ENCODE measurements at places on chromosomes 1 and 21. TPM values are rescaled to one million over a fixed set of nuclear protein-coding genes. Genes with fewer than 3 reads are reported as not detected.

GRCh38 chr1:47751996-47752451 lies 245.2 kb downstream of the TRABD2B start:
- no peak overlapping the region for H3K4me3 ChIP-seq
- H3K27ac ChIP-seq: no peak overlapping the region
- H3K27me3 ChIP-seq: no peaks in the 10 kb centered on the region
- no peaks in the 10 kb centered on the region for H3K4me1 ChIP-seq
- H3K36me3 ChIP-seq: no peaks in the 10 kb centered on the region

Gene RHD
- 0.28 TPM for total RNA-seq

DNA sequence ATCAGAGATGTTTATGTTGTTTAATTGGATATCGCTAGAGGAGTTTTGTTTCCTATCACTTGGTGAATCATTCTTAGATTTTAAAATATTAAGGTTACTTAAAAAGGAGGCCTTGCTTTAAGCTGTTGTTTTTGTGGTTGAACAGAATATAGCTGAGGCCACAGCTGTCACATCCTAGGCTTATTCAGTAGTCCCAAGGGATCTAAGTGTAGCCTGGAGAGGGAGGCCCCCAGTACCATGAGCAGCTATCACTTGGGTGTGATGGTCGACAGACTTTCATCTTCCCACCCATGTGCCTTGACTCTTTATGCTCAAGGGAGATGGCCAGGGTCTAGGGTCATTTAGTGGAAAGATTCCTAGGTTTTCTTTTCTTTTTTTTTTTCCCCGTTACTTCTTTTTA lies 278.7 kb downstream of the HHAT start:
- no peak overlapping the region for H3K27ac ChIP-seq
- H3K27me3 ChIP-seq: no peaks in the 10 kb centered on the region
- no peaks in the 10 kb centered on the region for H3K36me3 ChIP-seq
- no peak overlapping the region for H3K4me3 ChIP-seq

DNA sequence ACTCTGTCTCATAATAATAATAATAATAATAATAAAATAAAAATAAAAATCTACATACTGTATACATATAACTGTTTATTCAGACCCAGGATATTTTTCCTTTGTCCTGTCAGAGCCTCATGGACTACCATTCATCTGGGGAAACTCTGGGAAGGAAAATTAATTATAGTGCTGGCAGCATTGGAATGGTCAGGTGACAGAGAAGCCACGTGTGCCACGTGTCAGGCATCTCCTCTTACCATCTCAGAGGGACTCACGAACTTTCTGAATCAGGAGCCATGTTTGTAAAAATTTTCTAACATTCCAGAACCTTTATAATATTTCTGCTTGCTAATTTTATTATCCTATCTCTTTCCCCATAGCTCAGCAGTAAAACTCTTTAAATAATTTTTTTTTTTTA lies 97.8 kb upstream of the HNRNPU start:
- DNase-seq: no peak
- no peak overlapping the region for H3K4me3 ChIP-seq
- no peak overlapping the region for H3K27ac ChIP-seq
- no peaks in the 10 kb centered on the region for H3K36me3 ChIP-seq
- H3K4me1 ChIP-seq: peaks cover 13% of the 10 kb centered on the region

DNA sequence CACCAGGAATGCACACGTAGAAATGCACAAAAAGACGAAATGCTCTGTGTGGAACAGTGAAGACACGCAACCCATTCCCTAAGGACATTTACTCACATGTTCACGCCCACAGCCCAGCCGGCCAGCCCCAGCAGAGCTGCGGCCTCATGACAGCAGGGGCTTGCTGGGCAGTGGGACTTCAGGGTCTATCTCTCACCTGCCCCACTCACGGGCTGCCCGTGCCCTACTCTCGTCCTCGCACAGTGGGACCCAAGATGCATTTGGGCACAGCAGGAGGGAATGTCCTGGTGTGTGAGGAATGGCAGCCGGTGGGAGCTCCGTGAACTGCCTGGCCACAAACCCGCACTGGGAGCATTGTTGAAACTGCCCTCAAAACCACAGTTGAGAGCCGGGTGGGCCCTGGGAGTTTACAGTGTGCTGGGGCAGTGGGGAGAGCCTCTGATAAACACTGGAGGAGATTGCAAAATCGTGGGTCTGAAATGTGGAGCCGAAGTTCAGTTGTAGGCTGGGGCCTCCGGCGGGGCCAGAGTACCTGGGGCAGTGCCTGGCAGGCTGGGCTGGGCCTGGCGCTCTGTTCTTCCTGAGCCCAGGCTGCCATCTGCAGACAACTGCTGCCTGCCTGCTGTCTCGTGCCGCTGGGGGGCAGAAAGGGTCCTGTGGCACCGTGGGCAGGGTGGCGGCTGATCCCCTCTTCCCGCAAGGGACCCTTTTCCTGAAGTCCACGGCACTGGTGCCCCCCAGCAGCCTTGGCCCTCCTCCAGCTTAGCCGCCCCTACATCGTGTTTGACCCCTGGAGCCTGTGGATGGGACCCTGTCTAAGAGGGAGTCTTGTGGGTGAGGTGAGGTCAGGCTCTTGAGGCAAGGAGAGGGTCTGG lies 20.7 kb upstream of the POFUT2 start:
- no peaks in the 10 kb centered on the region for H3K27me3 ChIP-seq
- peak; percentile 88 for DNase-seq
- H3K36me3 ChIP-seq: no peaks in the 10 kb centered on the region
- no peak overlapping the region for H3K4me3 ChIP-seq

DNA sequence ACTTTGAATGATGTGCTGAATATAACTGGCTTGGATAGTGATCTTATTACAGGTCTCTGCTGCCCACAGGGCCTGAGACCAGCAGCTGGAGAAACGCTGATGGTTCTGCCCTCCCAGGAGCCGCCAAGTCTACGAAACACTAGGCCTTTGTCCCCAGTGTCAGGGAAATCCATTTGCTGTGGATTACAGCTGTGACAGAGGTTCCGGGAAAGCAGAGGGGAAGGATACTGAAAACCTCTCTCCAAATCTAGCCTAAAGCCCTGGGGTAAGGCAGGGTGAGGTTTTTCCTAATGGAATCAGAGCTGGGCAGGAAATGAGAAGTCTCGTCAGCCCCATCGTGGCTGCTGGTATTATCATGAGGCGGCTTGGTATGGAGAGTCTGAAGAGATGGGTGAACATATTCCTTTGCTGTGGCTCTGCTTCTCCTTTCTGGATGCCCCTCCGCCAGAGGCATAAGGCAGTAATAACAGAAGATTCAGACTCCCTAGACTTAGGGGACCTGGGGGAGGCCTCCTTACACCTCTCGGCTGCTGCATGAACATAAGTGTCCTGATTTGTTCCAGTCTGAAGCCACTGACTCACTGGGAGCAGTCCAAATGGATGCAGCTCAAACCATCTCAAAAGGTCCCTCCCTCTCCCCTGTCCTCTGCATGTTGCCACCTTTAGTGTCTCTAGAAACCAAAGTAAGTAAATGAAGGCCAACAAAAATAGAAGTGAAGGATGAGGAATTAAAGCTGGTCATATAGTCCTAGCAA lies 48.1 kb downstream of the PHC2 start:
- no peak overlapping the region for H3K4me3 ChIP-seq
- no peaks in the 10 kb centered on the region for H3K27me3 ChIP-seq
- DNase-seq: no peak
- H3K36me3 ChIP-seq: no peaks in the 10 kb centered on the region

Gene RER1
- 47.1 TPM for total RNA-seq

Gene OR2T35
- total RNA-seq: not detected

GRCh38 chr1:198125995-198126735 lies 30.6 kb upstream of the NEK7 start:
- no peaks in the 10 kb centered on the region for H3K36me3 ChIP-seq
- H3K4me3 ChIP-seq: no peak overlapping the region
- H3K27ac ChIP-seq: no peak overlapping the region
- H3K27me3 ChIP-seq: no peaks in the 10 kb centered on the region
- DNase-seq: peak; percentile 79
- peaks cover 3% of the 10 kb centered on the region for H3K4me1 ChIP-seq

- no peaks in the 10 kb centered on the region for H3K4me1 ChIP-seq
- no peaks in the 10 kb centered on the region for H3K36me3 ChIP-seq
- no peaks in the 10 kb centered on the region for H3K27me3 ChIP-seq
- DNase-seq: no peak
- no peak overlapping the region for H3K4me3 ChIP-seq
- no peak overlapping the region for H3K27ac ChIP-seq
These were observed 66.6 kb upstream of the CACHD1 start for GRCh38 chr1:64403331-64403730.

- H3K27ac ChIP-seq: peak overlapping the region; percentile 6
- no peaks in the 10 kb centered on the region for H3K36me3 ChIP-seq
- H3K27me3 ChIP-seq: no peaks in the 10 kb centered on the region
- no peak overlapping the region for H3K4me3 ChIP-seq
- peak; percentile 74 for DNase-seq
These were observed 17.2 kb downstream of the KCNJ15 start for GRCh38 chr21:38273745-38274542.

DNA sequence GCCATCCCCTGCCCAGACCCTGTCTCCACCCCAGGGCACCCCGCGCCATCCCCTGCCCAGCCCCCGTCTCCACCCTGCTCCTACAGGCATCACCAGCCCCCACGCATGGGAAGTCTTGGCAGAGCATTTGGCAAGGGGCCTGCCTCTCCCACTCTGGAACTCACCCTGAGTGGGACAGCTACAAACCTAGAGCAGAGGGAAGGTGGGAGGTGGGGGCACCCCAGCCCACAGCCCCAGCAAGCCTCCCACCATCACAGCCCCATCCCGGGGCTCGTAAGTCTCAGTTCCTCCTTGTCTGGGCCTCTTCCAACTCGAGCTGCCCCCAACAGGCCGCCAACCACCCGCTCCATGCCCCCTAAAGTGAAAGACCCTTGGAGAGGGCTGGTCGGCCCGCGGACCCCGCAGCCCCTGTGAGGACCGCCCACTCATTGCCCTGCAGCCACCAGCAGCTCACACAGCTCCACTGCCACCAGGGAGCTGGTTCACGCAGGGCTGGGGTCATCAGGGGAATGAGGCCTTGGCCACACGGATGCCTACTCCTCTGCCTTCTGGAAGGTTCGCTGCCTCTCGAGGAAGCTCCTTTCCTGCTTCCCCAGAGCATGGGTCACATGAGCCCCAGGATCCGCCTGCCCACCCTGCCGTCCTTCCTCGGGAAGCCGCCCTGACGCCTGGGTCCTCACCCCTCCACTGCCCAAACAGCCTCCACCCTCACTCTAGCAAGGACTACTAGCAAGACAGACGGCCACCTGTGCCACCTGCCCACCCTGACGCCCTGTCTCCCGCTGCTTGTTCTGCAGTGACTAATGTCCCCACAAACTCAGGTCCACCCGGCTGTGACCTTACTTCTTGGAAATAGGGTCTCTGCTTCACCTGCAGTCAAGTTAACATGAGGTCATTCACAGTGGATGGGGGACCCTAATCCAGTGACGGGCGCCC lies 14.4 kb downstream of the MEGF6 start:
- no peak for DNase-seq
- no peak overlapping the region for H3K4me3 ChIP-seq
- peaks cover 11% of the 10 kb centered on the region for H3K27me3 ChIP-seq
- H3K27ac ChIP-seq: no peak overlapping the region

GRCh38 chr1:10989095-10989494 lies 23.4 kb upstream of the TARDBP start:
- H3K27me3 ChIP-seq: peaks cover 17% of the 10 kb centered on the region
- H3K27ac ChIP-seq: no peak overlapping the region
- no peak for DNase-seq
- H3K36me3 ChIP-seq: no peaks in the 10 kb centered on the region
- H3K4me3 ChIP-seq: no peak overlapping the region

DNA sequence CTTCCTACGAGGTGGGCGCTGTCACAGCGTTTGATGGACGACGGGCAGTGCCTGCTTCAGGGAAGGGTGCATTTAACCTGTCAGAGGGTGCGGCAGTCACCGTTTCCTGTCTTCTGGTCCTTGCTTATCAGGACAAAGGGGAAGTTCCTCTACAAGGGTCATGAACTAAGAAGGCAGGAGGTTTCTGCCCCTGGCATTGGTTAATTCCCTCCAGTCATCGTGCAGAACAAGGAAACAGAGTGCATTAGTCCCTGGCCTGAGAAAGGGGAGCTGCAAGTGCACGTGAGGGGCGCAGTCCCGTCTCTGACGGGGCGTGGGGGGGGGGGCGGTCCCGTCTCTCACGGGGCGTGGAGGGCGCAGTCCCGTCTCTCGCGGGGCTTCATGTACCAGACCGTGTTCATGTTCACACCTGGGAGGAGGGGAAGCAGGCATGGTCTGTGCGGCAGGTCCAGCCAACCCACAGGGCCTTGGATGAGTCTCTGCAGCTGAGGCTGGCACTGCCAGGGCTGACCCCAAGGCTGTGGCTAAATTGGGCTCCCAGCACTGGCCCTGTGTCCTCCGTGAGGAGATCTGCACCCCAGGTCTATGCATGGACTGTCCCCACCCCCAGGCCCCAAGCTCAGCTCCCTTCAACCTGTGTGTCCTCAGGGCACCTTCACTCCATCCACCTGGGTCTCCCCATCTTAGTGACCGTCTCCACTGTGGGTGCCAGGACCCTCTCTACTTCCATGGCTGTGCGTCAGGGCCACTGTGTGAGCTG lies 89.2 kb upstream of the COL6A1 start:
- no peak for DNase-seq
- no peak overlapping the region for H3K4me3 ChIP-seq
- H3K4me1 ChIP-seq: peaks cover 9% of the 10 kb centered on the region
- peaks cover 21% of the 10 kb centered on the region for H3K27me3 ChIP-seq
- no peak overlapping the region for H3K27ac ChIP-seq
- H3K36me3 ChIP-seq: no peaks in the 10 kb centered on the region

Gene LCE1B
- total RNA-seq: not detected

- no peaks in the 10 kb centered on the region for H3K36me3 ChIP-seq
- no peak overlapping the region for H3K4me3 ChIP-seq
- DNase-seq: peak; percentile 13
- no peaks in the 10 kb centered on the region for H3K4me1 ChIP-seq
- H3K27ac ChIP-seq: no peak overlapping the region
- H3K27me3 ChIP-seq: no peaks in the 10 kb centered on the region
These were observed 255.0 kb downstream of the FAF1 start for GRCh38 chr1:50705041-50705440.

DNA sequence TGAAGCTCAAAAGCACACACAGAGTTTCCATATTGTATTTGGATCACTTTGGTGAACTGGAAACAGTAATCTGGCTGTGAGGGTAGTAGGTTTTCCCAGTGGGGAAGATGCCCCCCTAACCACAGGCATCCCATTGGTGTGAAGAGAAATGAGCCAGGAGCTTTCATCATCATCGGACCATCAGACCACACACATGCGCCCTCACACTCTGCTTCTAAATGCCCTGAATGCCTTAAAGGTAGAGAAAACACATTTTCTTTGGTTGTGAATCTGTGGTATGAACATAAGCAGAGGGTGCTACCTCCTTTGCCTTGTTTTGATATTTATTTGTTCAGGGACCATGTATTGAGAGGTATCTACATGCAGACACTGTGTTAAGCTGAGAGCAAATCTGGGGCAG lies 79.0 kb upstream of the DNAH14 start:
- H3K4me3 ChIP-seq: no peak overlapping the region
- DNase-seq: no peak
- no peak overlapping the region for H3K27ac ChIP-seq
- no peaks in the 10 kb centered on the region for H3K4me1 ChIP-seq

- H3K36me3 ChIP-seq: no peaks in the 10 kb centered on the region
- no peaks in the 10 kb centered on the region for H3K27me3 ChIP-seq
- H3K4me3 ChIP-seq: no peak overlapping the region
- DNase-seq: no peak
These were observed 48.3 kb upstream of the ARTN start for GRCh38 chr1:43885279-43885801.

Gene OTUD3
- total RNA-seq: 2.9 TPM
